ENCODE measurements at places on chromosomes 2 and 18. TPM values are rescaled to one million over a fixed set of nuclear protein-coding genes. Genes with fewer than 3 reads are reported as not detected.

DNA sequence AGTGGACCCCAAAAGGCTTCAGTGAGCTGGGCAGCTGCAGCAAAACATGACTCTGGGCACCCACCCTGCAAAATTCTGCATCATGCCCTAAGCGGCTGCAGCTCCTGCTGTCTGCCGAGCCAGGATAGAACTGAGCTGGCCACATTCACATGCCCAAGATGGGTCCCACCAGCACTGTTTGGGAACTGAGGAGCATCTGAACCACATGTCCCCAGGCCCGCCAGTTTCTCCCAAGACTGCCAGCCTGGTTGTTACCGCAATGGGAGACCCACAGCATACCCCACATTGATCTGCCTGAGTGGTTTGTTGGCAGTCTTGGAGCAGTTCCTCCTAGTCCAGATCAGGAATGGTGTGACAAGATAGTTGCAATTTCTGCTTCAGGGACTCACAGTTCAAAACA is 946.8 kb downstream of the CPS1 start:
- DNase-seq: no peak

The LHCGR gene
- polyA plus RNA-seq: 0.64 TPM

- DNase-seq: no peak
These were observed 1154.4 kb downstream of the DPP10 start for GRCh38 chr2:115596659-115597375.

The CCDC93 gene
- polyA plus RNA-seq: 58.7 TPM

GRCh38 chr2:37366773-37367172 is 22.3 kb downstream of the QPCT start:
- DNase-seq: no peak

GRCh38 chr2:176427549-176427948 is 158.3 kb downstream of the MTX2 start:
- no peak for DNase-seq

The EMILIN1 gene
- 135 TPM for polyA plus RNA-seq

DNA sequence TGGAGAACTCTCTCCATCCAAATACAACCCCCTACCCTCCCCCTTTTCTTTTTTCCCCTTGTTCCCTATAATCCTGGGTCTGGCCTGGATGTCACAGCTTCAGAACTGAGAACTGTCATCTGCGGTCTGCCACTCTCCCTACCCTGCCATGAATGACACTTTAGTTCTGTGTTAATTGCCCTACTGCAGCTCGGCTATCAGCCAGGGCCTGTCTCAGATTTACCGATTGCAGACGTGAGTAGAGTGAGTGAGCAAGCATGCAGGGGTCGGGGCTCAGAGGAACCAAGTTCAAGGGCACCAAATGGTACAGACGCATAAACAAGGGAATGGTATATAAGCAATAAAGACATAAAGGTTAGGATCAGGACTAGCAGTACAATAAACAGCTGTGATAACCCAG is 967.8 kb downstream of the BCL11A start:
- DNase-seq: no peak

The MFSD2B gene
- polyA plus RNA-seq: 3.7 TPM

- DNase-seq: no peak
These were observed 1396.9 kb upstream of the NXPH2 start for GRCh38 chr2:140177086-140177485.

DNA sequence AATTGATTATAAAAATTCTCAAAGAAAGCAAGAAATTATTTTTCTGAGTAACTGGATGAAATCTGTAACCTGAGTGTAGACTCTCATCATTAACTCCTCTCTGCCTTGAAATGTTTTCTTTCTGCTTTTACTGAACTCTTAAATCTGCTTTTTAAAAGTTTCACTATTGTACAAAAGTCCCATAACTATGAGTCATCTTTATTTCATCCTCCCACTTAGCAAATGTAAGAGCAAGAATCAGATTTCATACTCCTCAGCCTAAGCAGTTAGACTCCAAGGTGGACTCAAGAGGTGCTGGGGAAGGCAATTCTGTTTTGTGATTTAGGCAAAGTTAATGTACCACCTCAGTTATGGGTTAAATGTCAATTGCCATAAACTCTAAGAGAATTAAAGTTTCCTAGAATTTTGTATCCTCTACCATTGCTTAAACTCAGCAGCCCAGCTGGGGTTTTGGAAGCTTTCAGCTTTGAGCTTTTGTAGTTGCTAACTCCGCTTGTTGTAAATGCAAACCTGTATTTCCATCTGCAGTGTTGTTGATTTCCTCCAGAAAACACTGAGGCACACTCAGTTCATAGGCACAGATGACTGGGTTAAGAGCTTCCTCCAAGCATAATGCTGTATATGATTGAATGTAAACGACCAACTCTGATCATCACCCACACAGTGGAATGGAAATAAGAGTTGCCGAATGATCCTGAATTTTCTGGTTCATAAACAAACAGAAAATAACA is 268.8 kb downstream of the ARHGAP15 start:
- no peak for DNase-seq

The SIX3 gene
- not detected for polyA plus RNA-seq

DNA sequence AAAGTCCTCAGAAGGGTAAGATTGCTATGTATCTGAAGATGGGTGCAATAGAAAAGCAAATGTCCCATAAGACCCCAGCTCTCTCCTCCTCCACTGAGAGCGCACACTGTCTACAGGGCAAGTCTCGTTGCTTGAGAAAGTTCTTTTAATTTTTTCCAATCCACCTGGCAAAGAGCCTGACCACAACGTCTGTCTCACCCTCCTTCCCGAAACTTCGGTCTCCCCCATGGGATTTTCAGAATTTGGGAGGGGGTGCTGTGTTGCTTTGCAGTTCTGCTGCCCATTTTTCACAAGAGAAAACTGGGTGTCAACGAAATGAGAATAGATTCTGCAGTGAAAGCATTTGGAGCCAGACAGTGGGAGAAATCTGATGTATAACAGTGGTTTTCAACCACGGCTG is 40.4 kb downstream of the SERTAD2 start:
- no peak for DNase-seq

The DYNAP gene
- polyA plus RNA-seq: not detected

DNA sequence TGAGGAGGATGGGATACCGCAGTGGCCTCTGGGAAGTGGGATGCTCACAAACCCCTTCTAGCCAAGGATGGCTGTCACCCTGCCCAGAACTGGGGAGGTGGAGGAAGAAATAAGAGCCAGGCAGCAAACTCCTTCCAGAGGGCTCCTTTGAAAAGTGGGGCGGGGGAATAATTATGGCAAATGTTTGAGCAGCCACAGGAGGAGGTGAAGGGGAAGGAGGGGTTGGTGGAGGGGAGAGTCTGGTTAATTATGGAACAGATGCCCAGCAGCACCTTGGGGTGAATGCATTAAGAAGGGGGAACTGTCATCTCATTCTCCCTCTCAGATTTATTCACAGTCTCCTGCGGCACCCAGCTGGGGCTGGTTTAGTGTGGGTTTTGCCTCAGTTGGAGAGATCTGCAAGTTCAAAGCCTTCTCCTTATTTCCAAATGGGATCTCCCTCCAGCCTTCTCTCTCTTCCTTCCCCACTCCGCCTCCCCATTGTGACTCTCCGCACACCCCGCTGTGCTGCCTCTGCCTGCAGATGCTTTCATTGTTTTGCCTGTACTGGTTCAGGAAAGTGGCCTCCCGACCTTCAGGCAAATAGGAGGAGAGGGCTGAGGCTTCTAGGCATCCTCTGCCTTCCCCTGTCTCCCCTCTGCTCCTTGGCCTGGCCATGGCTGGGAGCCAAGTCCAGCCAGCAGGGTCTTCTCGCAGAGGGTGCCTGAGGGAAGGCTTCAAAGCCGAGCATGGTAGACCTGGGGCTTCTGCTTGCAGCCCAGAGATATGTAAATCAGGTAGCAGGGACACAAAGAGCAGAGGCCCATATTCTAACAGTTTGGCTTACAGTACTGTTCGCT is 457.2 kb upstream of the MEX3C start:
- no peak for DNase-seq

DNA sequence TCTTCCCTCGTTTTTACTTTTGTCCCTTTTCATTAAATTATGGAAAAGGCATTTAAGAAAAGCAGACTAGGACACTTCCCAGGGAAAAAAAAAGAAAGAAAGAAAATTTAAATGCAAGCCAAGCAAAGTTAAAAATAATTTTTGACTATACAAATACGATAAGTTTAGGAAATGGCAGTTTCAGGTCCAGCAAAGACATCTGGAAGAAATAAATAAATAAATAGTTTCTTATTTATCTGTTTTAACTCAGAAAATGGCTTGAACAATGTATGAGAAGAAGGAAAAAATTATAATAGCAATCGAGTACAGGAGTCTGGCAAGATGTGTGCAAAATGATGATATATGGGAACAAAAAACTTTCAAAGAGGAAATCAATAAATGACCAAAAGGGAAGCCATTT is 114.6 kb upstream of the NCKAP5 start:
- no peak for DNase-seq

DNA sequence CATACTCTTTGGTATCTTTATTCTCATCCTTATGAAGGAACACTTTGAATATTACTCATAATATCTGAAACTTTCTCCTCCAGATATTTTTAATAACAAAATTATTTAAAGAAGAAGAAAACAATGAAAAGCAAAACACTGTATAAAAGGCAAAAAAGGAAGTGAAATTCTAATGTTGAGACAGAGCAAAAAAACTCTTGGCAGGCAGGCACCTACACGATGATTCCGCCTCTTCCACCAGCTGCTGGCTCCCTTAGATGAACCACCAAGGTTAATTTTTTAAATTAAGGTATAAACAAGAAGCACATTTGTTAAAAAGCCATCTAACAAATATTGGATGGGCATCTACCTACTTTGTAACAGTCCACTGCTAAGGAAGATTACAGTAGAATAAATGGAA is 434.7 kb downstream of the EPHA4 start:
- DNase-seq: no peak

DNA sequence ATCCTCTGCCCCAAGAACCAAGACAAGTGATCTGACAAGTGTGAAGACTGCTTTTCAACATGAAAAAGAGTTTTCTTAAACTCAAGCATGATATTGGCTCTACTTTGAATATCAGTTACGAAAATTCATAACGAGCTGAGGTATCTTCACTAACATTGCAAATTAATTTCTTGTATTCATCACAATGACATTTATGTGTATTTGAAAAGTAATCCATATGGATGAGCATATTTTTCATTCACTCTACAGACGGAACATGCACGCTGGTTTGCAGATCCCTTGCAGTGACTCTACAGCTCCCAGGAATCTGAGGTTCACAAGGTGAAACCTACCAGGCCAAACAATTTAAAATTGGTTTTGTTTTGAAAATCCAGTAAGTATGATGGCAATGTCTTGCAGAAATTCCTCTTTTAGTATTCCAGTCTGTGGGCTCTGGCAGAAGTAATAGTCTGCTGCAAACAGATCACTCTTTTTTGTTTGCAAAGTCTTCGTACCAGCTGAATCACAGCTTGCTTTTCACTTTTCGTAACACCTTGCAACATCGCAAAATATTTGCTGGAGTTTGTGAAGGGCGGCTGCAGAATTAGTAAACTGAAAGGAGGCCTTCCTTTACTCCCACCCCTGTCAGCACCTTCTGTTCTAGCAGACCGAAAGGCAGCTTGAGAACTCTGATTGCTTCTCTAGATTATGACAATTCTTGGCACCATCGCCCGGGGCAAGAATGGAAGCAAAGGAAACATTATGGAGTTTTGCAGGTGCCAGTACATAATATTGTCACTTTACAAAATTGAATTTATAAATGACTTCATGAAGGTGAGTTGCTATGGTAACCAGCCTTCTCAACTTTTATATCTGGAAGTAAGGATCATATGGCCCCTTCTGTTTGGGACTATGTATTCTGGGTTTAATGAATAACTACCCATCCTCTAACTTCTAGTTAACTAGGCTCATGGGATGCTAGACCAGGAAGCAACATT is 168.7 kb downstream of the TMEM247 start:
- DNase-seq: no peak

- no peak for DNase-seq
These were observed 1050.7 kb upstream of the PIK3C3 start for GRCh38 chr18:40904295-40904694.

DNA sequence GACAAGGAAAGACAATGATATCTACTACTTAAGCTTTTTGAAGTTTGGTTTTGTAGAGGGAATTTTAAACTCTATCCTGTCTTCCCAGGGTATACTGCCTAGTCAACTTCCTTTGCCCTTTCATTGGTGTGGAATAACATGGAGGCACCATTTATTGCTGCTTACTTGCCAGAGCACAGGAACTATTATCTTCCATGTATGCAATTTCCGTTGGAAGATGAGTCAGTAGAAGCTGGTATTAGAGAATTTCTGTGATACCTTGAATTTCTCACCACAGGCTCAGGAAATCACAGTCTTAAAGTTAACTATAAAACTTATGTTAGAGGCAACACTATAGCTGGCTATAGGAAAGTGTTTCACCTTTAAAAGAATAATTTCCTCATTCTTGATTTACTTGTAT is 40.9 kb upstream of the RGPD4 start:
- DNase-seq: no peak

- no peak for DNase-seq
These were observed 110.1 kb upstream of the EML6 start for GRCh38 chr2:54613386-54613785.

- no peak for DNase-seq
These were observed 153.0 kb upstream of the TWIST2 start for GRCh38 chr2:238694922-238695321.

DNA sequence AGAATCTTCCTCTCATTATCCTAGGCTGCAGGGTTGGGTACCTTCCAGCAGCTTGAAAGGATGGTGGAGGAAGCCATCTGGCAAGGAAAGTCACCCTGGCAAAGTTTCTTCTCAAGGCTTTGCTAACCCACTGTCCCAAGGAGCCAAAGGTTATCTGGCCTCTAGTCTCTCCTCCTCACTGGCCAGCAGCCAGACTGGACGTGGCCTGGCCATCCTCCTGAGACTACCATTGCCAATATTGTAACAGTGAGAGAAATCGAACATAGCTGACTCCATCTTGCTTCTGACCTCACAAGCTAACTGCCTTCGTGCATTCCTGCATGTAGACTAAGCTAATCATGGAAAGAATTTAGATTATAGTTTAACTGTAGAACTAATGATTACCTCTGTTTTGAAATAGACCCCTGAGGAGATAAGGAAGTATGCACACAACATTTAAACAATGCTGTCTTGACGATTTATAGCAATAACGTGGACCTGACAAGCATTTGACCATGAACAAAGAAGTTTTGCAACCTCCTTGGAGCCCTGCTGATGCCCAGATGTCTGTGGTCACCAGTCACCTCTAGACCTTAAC is 7.8 kb upstream of the ANXA4 start:
- DNase-seq: no peak

- DNase-seq: no peak
These were observed 75.3 kb upstream of the CHN1 start for GRCh38 chr2:175080479-175080878.

DNA sequence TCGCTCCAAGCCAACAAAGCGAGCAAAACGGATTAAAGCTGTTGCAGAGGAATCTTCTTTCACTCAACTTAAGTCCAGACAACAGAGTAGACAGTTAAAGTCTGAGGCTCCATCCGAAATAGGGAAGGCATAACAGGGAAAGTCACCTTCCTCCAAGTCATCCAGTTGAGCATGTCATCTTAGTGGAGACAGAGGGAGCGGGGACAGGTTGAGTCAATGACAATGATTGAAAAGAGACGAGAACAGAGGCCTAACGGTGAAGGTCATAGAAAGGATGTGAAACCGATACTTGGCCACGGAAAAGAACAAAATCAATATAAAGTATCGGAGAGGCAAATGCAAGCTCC is 455 bp downstream of the C18orf32 start:
- DNase-seq: no peak

The LIPG gene
- 69.5 TPM for polyA plus RNA-seq

The SF3B1 gene
- 520 TPM for polyA plus RNA-seq

The POTEE gene
- 0.17 TPM for polyA plus RNA-seq

The DOK6 gene
- 18.0 TPM for polyA plus RNA-seq
